Activated gamma-delta T cell treated with Interleukin-2 at 50 U/mL for 16 hours (primary cell): ENCODE measurements at places on chromosomes 11 and 22.

- no peak for DNase-seq
Measured at GRCh38 chr11:34755671-34756070, 134.8 kb downstream of the EHF start.

DNA sequence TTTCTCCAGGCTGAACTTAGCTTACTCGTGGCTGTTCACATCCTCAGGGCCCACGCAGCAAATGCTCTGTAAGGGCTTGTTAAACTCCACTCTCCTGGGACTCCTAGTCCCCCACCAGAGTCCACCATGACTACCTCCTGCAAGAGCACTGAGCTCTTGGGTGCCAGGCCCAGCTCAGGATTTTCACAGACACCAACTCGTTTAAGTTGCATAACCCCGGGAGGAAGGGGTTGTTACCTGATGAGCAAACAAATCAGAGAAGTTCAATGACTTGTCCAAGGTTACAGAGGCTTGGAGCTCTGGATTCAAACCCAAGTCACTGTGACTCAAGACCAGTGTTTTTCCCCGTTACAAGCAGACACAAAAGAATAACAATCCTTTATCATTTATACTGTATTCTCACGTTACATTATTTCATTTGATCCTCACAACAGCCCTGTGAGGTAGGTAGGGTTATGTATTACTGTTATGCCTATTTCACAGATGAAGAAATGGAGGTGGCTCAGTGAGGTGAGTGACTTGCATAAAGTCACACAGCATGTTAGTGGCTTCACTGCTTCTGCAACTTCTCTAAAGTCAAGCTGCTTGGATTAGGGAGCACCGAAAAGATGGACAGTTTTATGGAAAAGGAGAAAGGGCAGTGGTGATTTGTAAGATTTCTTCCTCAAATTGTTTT, 17.4 kb downstream of the KCTD21 start:
- no peak for DNase-seq

- DNase-seq = no peak
Measured at GRCh38 chr11:121889186-121889585, 226.8 kb downstream of the BLID start.

GRCh38 chr11:117498791-117499190, 171.1 kb downstream of the CEP164 start:
- DNase-seq = no peak

DNA sequence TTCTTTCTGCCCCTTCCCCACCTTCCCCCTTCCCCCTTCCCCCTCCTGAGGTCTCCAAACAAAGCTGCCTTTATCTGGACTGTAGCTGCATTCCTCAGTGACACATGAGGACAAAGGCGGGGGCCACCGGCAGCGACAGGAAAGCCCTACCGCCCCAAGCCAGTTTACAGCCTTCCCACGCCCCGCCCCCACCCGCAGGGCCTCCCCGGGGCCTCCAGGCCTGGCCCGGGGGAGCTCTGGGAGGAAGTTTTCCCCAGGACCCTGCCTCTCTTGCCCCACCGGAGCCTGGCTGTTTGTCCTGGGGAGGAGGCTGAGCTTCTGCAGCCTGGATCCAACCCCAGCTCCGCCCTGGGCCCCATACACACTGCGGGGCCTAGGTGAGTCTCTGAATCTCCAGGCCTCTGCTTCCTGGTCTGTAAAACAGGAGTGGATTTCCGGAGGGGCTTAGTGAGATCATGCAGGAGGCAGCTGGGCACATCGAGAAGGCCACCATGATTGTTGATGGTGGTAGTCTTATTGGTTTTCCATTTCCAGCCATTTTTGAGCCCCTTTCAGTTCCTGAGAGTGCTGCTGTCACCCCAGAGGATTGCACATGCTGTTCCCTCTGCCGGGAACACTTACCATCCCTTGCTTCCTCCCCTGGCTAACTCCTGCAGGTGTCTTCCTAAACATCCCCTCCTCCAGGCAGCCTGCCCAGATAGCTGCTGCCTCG, 130.7 kb downstream of the MN1 start:
- DNase-seq = no peak
